ENCODE measurements at places on chromosomes 3 and 15.
A peak's percentile ranks its signal among the peaks of the same experiment; 100 is the strongest.

DNA sequence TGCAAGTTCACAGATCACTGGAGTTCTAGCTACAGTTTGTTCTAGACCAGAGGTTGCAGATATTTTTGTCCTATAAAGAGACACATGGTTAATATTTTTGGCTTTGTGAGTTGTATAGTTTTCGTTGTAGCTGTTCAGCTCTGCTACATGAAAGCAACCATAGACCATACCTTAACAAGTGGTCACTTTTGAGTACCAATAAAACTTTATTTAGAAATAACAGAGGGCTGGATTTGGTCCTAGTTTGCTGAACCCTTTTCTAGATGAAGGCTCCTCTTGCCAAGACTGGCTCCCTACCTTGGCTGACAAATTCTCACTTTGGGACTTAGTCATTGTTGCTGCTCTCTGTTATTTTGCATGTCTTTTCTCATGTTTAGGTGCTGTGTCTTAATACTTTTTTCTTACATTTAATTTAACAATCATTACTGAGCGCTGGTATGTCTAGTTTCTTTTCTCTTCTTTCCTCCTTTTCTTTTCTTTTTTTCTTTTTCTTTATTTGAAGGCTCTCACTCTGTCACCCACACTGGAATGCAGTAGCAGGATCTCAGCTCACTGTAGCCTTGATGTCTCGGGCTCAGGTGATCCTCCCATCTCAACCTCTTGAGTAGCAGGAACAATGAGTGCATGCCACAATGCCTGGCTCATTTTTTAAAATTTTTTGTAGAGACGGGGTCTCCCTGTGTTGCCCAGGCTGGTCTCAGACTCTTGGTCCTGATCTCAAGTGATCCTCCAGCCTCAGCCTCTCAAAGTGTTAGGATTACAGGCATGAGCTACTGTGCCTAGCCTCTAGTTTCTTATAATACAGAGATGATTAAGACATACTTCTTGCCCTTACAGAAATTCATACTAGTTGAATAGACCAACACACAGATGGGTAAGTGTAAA lies 227.5 kb downstream of the PTPRG start:
- DNase-seq = no peak

- peak; percentile 30 for DNase-seq
These were observed 946.2 kb upstream of the CFAP20DC start for GRCh38 chr3:59996056-59996455.

GRCh38 chr3:120418866-120419490 lies 31.8 kb downstream of the FSTL1 start:
- DNase-seq = peak; percentile 84

DNA sequence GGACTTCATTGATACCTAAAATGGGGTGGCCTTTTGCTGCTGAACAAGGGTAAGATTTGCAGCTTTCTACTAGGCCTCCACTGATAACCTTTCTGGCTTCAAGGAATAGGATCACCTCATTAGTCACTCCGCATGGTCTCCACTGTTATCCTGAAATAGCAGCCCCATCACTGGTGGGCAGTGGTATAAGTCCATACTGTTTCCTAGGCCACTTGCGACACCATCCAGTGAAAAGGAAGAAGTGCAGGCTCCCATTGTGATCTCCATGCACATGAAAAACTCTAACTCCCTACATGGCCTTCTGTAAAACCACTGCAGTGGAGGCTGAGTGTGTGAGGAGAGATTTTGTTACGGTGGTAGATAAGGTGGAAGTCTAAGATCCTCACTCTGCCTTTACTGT lies 1455.9 kb downstream of the SI start:
- DNase-seq = no peak

DNA sequence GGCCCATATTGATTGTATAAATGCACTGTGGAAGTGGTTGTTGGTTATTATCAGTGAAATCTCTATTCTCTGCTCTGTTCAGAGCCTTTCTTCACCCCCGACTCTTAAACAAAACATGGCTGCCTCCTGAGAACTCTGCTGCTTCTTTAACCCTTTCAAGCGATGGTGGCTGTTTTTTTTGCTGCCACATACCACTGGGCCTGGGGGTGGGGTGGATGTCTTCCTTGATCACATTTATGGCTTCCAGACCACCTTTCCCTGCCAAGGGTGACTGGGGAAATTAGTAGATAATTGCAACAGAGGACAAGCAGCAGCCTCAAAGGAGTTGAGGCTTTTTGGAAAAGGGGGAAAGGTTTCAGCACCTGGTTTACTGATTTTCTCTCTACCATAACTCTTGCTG lies 32.8 kb downstream of the YEATS2 start:
- no peak for DNase-seq

GRCh38 chr15:64808785-64809453 lies 16.5 kb downstream of the PIF1 start:
- no peak for DNase-seq

DNA sequence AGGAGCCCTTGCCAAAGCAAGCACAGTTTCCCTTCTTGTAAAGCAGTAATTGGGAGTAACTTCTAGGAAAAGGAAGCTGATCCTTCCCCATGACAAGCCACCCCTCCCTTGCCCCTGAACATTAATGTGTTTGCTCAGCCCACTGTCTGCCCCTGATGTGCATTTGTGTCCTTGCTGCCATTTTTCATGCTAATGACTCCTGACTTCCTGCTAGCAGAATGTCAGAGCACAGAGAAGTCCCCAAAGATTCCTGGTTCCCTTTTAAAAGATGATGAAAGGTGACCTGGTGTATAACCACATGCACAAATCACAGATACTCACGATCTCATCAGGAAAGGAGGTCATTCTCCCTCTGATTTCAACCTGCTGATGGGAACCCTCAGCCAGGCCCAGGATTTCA lies 44.2 kb upstream of the WNT5A start:
- DNase-seq = no peak

GRCh38 chr3:122785231-122785630 lies 8.4 kb downstream of the HSPBAP1 start:
- DNase-seq = no peak

GRCh38 chr15:81043935-81044575 lies 43.3 kb downstream of the TLNRD1 start:
- DNase-seq = no peak

DNA sequence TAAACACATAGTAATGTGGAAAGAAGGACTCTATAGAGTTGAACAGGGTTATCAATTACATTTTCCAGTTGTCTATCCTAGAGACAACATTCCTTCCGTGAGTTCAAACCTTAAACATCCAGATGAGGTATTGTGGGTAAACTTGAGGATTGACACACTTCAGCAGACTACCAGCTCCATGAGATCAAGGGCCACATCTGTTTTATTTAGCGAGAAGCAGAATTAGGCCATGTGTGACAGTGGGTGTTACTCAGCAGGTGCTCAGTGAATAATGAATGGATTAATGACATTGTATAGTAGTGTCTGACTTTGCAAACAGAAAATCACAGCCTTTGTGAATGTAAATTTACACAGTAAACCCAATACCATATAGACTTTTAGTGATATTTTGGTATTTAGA lies 941.1 kb upstream of the CFAP20DC start:
- DNase-seq = no peak

DNA sequence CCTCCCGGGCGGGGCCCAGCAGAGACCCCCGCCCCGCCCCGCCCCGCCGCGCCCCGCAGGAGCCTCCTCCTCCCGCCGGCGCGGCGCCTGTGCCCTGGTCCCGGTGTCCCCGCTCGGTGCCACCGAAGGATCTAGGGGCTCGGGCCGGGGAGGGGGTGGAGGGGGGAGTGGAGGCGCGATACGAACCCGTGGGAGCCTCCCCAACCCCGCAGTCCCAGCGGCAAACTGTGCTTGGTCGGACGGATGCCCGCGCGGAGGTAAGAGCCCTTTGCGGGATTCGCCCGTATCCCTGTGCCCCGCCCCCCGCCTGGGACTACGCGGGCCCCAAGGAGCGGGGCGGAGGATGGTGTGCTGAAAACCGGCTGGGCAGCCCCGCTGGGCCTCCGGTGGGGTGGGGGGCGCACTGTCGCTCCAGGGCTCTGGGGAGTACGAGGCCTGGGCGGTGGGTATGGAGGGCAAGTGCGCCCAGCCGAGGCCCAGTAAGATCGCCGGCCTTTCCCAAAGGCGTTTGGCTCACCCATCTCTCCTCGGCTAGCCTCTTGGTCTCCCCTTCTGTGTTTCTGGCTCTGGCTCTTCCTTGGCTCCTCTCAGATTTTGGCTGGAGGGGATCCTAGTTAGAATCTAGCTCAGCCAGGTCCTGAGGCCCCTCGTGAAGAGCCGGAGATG lies 65.6 kb upstream of the POLG start:
- DNase-seq = no peak

GRCh38 chr3:60147249-60147950 lies 1097.6 kb upstream of the CFAP20DC start:
- no peak for DNase-seq

DNA sequence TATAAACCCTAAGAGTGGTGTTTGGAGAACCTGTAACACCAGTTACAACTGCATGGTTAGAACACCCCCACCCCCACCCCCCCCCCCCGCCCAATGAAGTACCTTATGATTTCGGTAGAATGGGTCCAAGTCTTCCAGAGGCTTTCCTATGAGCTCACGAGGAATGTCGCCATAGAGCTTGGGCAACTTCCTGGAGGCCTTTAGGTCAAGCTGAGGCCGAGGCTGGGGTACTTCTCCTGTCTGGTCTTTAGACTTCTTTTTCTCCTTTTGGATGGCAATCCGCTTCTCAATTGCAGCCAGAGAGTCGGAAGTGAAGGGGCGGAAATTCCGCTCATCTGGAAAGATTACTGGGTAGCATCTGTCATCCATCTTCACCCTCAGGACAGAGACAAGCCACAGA lies 101.8 kb downstream of the SCN11A start:
- no peak for DNase-seq

- no peak for DNase-seq
These were observed 1700.3 kb downstream of the OTOL1 start for GRCh38 chr3:163196815-163197374.

DNA sequence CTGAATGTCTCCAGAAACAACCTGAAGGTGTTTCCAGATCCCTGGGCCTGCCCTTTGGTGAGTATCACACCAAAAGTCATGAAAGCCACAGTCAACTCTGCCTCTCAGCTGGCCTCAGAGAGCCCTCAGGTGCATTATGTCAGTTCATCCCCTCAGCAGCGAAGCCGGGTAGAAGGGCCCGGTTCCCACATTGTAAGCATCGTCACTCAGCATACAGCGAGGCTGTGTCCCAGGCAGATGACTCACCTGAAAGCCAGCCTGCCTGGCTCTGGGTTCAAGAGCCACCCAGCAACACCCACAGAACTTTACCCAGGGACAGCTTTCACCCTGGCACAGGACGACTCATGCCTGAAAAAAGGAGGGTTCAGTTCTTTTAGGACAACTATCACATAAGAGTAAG lies 91.6 kb downstream of the LRRK1 start:
- DNase-seq = no peak

DNA sequence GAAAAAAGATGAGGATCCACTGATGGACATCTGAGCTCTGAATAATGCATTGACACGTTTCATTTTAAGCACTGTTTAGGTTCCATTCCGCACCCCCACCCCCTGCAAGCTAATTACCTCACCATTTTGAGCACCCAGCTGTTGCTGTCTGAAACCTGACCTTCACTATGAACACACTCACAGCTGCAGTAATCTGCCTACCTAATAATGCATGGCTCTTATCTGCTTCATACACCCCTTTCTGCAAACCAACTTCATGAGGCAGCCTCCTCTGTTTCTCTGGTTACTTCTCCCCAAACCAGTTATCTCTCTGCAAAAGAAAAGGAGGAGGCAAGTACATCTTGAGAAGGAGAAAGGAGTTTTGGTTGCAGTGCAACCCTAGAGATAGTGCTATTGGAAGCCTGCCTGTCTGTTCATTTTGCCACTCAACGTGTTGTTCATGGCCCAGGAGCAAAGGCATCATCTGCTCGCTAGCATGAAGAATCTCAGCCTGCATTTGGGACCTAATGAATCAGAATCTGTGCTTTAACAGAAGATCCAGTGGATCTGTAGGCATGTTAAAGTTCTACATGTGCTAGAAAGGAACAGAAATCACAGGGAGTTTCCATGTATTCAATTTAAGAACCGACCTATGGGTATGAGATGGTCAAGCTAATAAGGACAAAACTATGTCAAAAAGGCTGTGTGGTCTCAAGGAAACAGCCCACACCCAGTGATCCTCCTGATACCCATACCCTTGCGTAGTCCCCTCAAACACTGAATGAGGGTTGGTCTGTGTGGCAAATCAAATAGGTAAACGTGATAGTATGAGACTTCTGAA lies 87.2 kb downstream of the MB21D2 start:
- DNase-seq = no peak

Data from pons (tissue), 1 donor.